ENCODE measurements at places on chromosomes 5 and 9. TPM values are rescaled to one million over a fixed set of nuclear protein-coding genes. Genes with fewer than 3 reads are reported as not detected.

DNA sequence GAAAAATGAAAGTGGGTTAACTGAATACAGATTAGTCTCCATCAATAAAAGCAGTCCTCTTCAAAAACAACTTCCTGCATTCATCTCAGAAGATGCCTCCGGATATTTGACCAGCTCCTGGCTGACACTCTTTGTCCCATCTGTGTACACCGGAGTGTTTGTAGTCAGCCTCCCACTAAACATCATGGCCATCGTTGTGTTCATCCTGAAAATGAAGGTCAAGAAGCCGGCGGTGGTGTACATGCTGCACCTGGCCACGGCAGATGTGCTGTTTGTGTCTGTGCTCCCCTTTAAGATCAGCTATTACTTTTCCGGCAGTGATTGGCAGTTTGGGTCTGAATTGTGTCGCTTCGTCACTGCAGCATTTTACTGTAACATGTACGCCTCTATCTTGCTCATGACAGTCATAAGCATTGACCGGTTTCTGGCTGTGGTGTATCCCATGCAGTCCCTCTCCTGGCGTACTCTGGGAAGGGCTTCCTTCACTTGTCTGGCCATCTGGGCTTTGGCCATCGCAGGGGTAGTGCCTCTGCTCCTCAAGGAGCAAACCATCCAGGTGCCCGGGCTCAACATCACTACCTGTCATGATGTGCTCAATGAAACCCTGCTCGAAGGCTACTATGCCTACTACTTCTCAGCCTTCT is 16.6 kb downstream of the F2R start:
- H3K4me1 ChIP-seq, result no peaks in the 10 kb centered on the region
- no peak for DNase-seq
- H3K36me3 ChIP-seq, result no peaks in the 10 kb centered on the region

DNA sequence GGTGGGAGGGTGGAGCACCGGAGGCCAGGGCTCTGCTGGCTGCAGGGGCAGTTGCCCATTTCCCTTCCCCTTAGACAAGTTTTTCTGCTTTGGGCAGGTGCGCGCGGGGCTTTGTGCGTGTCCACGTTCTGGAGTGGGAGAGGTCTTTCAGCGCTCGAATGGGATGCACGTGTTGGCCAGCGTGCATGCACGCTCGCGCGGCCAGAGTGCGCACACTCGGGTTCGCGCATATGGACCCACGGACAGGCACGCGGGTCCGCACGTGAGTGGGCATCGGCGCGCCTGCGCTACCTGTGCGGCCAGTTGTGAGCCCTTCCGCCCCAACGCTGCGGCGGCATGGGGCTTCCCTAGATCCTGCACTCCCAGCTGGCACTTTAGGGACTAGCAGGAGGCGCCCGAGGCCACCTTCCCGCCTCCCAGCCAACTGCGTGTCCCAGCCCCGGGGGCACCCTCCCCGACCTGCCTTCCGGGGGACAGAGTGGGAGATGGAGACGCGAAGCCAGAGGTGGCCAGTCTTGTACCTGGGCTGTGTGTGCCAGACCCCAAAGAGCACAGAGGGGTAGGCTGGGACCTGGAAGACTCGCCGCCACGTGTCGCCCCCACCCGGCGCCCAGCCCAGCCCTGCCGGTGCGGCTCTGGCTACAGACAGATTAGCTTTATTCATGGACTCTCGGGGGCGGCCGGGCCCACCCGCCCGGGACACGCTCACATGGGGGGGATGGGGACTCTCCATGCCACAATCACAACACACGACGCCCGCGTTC is 9.8 kb upstream of the GPRIN1 start:
- H3K27me3 ChIP-seq, result peaks cover 27% of the 10 kb centered on the region
- H3K27ac ChIP-seq, result no peak overlapping the region
- H3K4me1 ChIP-seq, result no peaks in the 10 kb centered on the region
- no peak overlapping the region for H3K4me3 ChIP-seq
- H3K36me3 ChIP-seq, result no peaks in the 10 kb centered on the region

GRCh38 chr5:72313141-72313540 is 6.9 kb downstream of the MRPS27 start:
- H3K4me3 ChIP-seq, result no peak overlapping the region
- peaks cover 26% of the 10 kb centered on the region for H3K36me3 ChIP-seq
- H3K27me3 ChIP-seq, result no peaks in the 10 kb centered on the region
- no peak for DNase-seq

DNA sequence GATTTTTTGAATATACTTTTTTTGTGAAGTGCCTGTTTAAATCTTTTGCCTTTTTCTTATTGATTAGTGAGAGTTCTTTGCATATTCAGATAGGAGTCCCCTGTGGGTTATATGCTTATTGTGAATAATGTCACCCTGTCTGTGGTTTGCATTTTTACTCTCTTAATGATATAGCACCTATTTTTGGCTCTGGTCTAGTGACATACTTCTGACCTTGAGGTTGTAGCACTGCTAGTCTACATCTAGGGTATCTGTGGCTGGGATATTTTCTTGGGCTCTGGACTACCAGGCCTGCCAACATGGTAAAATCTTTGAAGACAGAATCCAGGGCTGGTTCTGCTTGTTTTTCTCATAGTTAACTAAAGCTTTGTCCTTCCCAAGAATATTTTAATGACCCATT is 13.5 kb upstream of the NKX2-5 start:
- no peak overlapping the region for H3K27ac ChIP-seq
- peaks cover 21% of the 10 kb centered on the region for H3K27me3 ChIP-seq
- no peaks in the 10 kb centered on the region for H3K36me3 ChIP-seq
- no peak overlapping the region for H3K4me3 ChIP-seq
- peaks cover 13% of the 10 kb centered on the region for H3K4me1 ChIP-seq

- H3K27ac ChIP-seq, result no peak overlapping the region
- H3K27me3 ChIP-seq, result no peaks in the 10 kb centered on the region
- DNase-seq, result no peak
- no peak overlapping the region for H3K4me3 ChIP-seq
- no peaks in the 10 kb centered on the region for H3K36me3 ChIP-seq
Measured at GRCh38 chr5:157596487-157596886, 20.9 kb upstream of the ADAM19 start.

- peak overlapping the region; percentile 5 for H3K4me3 ChIP-seq
- no peaks in the 10 kb centered on the region for H3K4me1 ChIP-seq
- H3K27ac ChIP-seq, result no peak overlapping the region
- H3K36me3 ChIP-seq, result no peaks in the 10 kb centered on the region
Measured at GRCh38 chr5:163565492-163565891, 60.1 kb downstream of the MAT2B start.

- DNase-seq, result no peak
- H3K36me3 ChIP-seq, result no peaks in the 10 kb centered on the region
- H3K27ac ChIP-seq, result no peak overlapping the region
- H3K27me3 ChIP-seq, result no peaks in the 10 kb centered on the region
Measured at GRCh38 chr9:134864821-134865190, 15.8 kb upstream of the FCN2 start.

GRCh38 chr5:117262572-117263131 is 688.0 kb upstream of the SEMA6A start:
- H3K27ac ChIP-seq, result no peak overlapping the region
- H3K4me3 ChIP-seq, result no peak overlapping the region
- H3K4me1 ChIP-seq, result no peaks in the 10 kb centered on the region
- no peaks in the 10 kb centered on the region for H3K27me3 ChIP-seq
- no peak for DNase-seq
- H3K36me3 ChIP-seq, result no peaks in the 10 kb centered on the region

GRCh38 chr5:39624268-39624886 is 199.6 kb upstream of the DAB2 start:
- H3K4me1 ChIP-seq, result peaks cover 7% of the 10 kb centered on the region
- H3K27ac ChIP-seq, result peak overlapping the region; percentile 89
- no peaks in the 10 kb centered on the region for H3K27me3 ChIP-seq
- H3K4me3 ChIP-seq, result no peak overlapping the region
- DNase-seq, result peak; percentile 53

GRCh38 chr5:119570910-119571309 is 58.4 kb upstream of the FAM170A start:
- H3K4me1 ChIP-seq, result no peaks in the 10 kb centered on the region
- H3K36me3 ChIP-seq, result no peaks in the 10 kb centered on the region
- H3K27me3 ChIP-seq, result no peaks in the 10 kb centered on the region
- H3K4me3 ChIP-seq, result no peak overlapping the region
- H3K27ac ChIP-seq, result no peak overlapping the region

DNA sequence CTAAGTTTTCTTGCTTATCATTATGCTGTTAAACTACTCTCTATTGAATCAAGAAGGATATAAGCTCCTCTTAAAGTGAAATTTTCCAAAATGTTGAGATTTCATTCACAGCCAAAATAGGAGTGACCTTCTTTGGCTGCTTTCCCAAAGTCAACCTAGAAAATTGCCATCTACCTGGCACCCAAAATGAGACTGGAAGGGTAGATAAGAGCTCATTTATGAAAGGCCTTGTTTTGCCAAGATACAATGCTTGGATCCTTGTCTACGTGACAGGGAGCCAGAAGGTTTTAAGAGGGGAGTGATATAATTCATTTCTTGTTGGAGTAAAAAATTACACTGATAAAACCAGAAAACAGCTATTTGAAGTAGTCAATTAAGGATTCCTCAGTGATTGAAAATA is 287.1 kb downstream of the IZUMO3 start:
- DNase-seq, result no peak
- H3K27me3 ChIP-seq, result no peaks in the 10 kb centered on the region
- H3K4me3 ChIP-seq, result no peak overlapping the region
- no peaks in the 10 kb centered on the region for H3K4me1 ChIP-seq
- no peak overlapping the region for H3K27ac ChIP-seq
- no peaks in the 10 kb centered on the region for H3K36me3 ChIP-seq

- peaks cover 2% of the 10 kb centered on the region for H3K36me3 ChIP-seq
- H3K27me3 ChIP-seq, result no peaks in the 10 kb centered on the region
- no peak overlapping the region for H3K4me3 ChIP-seq
Measured at GRCh38 chr9:72917892-72918509, 34.9 kb downstream of the ALDH1A1 start.

- H3K27me3 ChIP-seq, result no peaks in the 10 kb centered on the region
- no peak for DNase-seq
- no peaks in the 10 kb centered on the region for H3K4me1 ChIP-seq
- H3K36me3 ChIP-seq, result no peaks in the 10 kb centered on the region
Measured at GRCh38 chr9:127370147-127370579, 26.8 kb upstream of the SLC2A8 start.

- no peak overlapping the region for H3K27ac ChIP-seq
- no peak overlapping the region for H3K4me3 ChIP-seq
- no peaks in the 10 kb centered on the region for H3K4me1 ChIP-seq
- no peaks in the 10 kb centered on the region for H3K36me3 ChIP-seq
Measured at GRCh38 chr5:136106351-136107031, 26.2 kb upstream of the SMAD5 start.

GRCh38 chr5:176441921-176442323 is 6.3 kb upstream of the FAF2 start:
- H3K4me3 ChIP-seq, result no peak overlapping the region
- no peak for DNase-seq
- no peaks in the 10 kb centered on the region for H3K27me3 ChIP-seq
- no peak overlapping the region for H3K27ac ChIP-seq
- no peaks in the 10 kb centered on the region for H3K36me3 ChIP-seq

- H3K4me1 ChIP-seq, result no peaks in the 10 kb centered on the region
- H3K27me3 ChIP-seq, result no peaks in the 10 kb centered on the region
- no peak overlapping the region for H3K4me3 ChIP-seq
Measured at GRCh38 chr9:123894822-123895221, 35.1 kb downstream of the DENND1A start.

GRCh38 chr5:89083791-89084190 is 200.8 kb upstream of the MEF2C start:
- no peaks in the 10 kb centered on the region for H3K36me3 ChIP-seq
- DNase-seq, result no peak
- H3K27ac ChIP-seq, result no peak overlapping the region
- no peaks in the 10 kb centered on the region for H3K27me3 ChIP-seq
- H3K4me1 ChIP-seq, result no peaks in the 10 kb centered on the region
- no peak overlapping the region for H3K4me3 ChIP-seq

- no peaks in the 10 kb centered on the region for H3K36me3 ChIP-seq
- no peaks in the 10 kb centered on the region for H3K4me1 ChIP-seq
- no peak overlapping the region for H3K4me3 ChIP-seq
Measured at GRCh38 chr5:89950234-89950633, 459.3 kb downstream of the CETN3 start.

DNA sequence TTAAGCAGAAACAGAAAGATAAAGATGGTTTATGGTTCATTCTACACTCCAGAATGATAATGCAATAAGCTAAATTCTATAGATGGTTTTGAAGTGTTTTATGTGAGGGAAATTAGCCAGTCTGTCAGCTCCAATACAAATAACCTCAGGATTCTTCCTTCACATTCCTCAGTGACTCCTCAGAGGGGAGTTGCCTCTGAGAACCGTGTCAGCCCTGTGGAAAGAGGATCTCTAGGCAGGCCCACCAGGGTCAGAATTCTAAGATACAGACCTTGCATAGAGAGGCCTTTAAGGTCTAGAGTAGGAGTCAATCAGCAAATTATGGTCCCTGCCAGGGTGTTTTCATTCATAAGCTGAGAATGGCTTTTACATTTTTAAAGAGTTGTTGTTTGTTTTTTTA is 26.6 kb downstream of the RUSC2 start:
- H3K4me1 ChIP-seq, result peaks cover 39% of the 10 kb centered on the region
- no peaks in the 10 kb centered on the region for H3K36me3 ChIP-seq
- peak overlapping the region; percentile 21 for H3K27ac ChIP-seq
- DNase-seq, result no peak
- H3K4me3 ChIP-seq, result no peak overlapping the region

DNA sequence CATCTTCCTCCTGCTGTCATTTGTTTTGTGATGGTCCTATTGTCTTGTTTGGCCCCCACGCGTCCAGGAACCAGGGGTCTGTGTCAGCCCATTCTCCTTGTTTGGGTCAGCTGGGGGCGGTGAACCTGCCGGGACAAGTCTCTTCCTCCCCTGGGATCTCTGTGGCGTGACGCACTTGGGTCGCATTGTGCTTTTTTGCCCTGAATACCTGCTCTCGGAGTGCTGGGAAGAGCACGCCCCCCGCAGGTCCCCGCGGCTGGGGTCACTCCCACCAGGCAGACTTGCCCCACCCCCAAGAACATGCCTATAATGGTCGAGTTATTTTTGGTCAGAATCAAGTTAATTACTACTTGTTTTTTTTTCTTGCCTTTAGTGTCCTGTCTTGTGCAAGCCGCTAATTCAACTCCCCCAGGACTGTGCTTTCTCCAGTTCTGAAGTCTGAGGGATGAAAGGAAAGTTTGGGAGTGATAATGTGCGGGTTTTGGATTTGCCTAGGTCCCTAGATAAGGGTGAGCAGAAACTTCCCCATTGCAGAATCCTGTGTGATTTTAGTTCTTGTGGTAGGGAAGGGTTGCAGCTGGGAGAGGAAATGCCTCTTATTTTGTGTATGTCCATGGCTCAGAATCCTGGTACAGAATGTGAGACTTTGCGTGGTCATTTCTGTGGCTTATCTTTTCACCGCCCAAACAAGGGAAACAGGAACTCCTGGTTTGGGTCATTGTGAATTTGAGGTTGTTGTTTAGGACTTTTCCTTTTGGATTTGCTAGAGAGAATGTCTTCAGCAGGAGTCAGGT is 789 bp downstream of the ACER2 start:
- H3K36me3 ChIP-seq, result no peaks in the 10 kb centered on the region
- DNase-seq, result peak; percentile 49
- H3K4me3 ChIP-seq, result peak overlapping the region; percentile 84
- H3K27me3 ChIP-seq, result no peaks in the 10 kb centered on the region
- H3K27ac ChIP-seq, result peak overlapping the region; percentile 67

GRCh38 chr5:1334831-1335539 is 9.9 kb downstream of the CLPTM1L start:
- H3K27ac ChIP-seq, result no peak overlapping the region
- peaks cover 7% of the 10 kb centered on the region for H3K36me3 ChIP-seq
- no peaks in the 10 kb centered on the region for H3K4me1 ChIP-seq
- H3K4me3 ChIP-seq, result no peak overlapping the region
- no peaks in the 10 kb centered on the region for H3K27me3 ChIP-seq

CNTNAP3 gene
- total RNA-seq, result 2.0 TPM

AGXT2 gene
- 55.0 TPM for total RNA-seq

ITGA1 gene
- 97.0 TPM for total RNA-seq

AP3B1 gene
- 13.4 TPM for total RNA-seq

FER gene
- total RNA-seq, result 9.3 TPM

SMIM33 gene
- not detected for total RNA-seq

Data from right lobe of liver (tissue), 6 donors.